ENCODE measurements at places on chromosomes 4 and X. TPM values are rescaled to one million over a fixed set of nuclear protein-coding genes. Genes with fewer than 3 reads are reported as not detected.

CT45A2 gene
- not detected for total RNA-seq

EPGN gene
- total RNA-seq, result not detected

TRO gene
- total RNA-seq, result 1.4 TPM

SAP30 gene
- total RNA-seq, result 4.0 TPM

MAGEC2 gene
- total RNA-seq, result not detected

ASB11 gene
- total RNA-seq, result not detected
